ENCODE measurements at places on chromosomes 6 and 20.
A peak's percentile ranks its signal among the peaks of the same experiment; 100 is the strongest.

DNA sequence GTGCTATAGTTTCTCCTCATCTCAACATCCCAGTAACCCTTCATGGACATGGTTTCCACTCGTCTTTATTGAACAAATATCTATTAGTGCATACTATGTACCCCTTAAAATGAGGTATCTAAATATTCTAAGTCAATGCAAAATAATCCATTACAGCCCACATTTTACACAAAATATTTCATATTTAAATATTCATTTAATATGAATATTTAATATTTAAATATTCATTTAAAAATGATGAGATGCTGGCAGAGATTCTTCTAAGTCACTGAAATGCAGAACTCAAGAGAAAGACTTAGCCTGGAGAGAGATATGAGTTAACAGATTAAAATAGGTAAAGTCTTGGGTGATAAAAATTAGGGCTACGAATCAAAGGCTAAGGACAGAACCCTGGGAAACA lies 17.9 kb downstream of the EPB41L2 start:
- no peak for DNase-seq

- peak; percentile 67 for DNase-seq
Measured at GRCh38 chr6:139334806-139335446, 39.5 kb downstream of the CITED2 start.

GRCh38 chr6:15239616-15240364 lies 6.1 kb upstream of the JARID2 start:
- DNase-seq, result no peak

DNA sequence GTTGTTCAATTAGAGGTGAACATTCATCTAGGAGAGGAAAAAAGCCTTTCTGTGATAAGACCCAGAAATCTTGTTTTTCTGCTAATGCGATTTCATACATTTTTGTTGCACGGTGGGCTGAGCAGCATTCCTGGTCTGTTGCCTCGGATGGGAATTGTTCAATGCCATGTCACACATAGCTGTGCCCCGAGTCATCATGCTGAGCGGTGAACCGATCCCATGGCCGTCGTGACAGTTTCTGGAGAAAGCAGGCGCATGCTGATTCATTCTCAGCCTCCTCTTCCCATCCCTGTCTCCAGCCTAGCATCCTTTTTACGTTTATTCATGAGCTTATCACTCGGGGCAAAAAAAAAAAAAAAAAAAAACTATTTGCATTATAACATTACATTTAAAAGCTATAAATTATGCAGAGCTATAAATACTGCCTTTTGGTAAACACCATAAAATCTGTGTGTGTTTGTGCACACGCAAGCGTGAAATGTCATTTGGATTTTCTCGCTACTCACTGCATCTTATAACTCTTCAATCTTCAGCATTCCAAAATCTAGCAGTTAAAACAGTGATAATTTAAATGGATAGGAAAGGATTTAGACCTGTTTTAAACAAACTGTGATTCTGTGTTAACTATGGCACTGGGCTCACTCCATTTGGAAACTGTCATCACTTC lies 58.9 kb upstream of the IFNGR1 start:
- peak; percentile 45 for DNase-seq

DNA sequence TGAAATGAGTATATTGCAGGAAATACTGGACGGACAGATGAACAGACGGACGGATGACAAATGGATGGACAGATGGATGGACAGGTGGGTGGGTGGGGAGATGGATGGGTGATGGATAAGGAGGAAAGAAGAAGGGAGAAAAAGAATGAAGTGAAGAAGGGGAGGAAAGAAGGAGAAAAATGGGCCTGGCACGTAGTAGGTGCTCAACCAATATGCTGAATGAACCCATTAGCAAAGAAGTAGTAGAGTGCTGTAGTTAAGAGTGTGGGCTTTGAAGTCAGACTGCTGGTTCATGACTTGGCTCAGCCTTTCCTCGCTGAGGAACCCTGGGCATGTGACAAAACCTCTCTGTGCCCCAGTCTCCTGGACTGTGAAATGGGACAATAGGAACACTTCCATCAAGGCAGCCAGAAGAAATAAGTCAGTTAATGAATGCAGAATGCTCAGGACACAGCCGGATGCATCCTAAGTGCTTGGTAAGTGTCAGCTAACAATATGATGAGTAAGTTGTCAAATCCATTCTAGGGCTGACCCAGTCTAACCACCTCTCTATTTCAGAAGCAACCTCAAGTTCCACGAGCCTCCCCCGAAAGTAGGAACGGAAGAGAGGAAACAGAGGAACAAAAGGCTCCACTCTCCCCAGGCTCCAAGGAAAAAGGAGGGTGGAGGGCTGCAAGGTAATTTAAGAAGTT lies 37.9 kb downstream of the PREX1 start:
- no peak for DNase-seq
